Stimulated activated CD4-positive, alpha-beta T cell treated with anti-CD3 and anti-CD28 coated beads, Interleukin-15, amount 100 ng/mL, for 24 hours (primary cell): ENCODE measurements at places on chromosomes 7 and 10.

DNA sequence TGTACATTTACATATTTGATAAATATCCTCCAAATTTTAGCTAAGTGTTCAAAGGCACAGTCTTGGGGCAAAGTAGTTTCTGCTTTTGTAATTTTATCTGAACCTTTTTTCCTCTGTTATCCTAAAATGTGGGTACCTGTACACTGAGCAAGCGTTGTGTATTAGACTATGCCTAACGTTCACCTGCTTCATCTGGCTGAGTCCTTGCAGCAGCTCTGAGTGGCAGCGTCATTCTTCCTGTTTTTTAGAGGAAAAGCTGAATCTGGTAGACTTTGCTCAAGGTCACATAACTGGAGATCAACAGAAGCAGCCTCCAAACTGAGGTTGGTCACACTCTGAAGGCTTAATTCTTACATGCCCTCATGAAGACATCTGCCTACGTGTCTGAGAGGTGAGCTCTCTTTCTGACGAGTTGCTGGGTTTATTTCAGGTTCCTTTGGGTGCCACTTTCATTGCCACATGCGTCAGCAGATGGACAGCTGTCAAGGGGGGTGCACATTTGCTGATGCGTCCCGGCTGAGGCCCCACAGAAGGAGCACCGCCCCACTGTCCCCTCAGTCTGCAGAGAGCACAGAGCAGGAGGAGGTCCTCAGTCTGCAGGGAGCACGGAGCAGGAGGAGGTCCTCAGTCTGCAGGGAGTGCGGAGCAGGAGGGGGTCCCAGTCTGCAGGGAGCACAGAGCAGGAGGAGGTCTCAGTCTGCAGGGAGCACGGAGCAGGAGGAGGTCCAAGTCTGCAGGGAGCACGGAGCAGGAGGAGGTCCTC lies 406.5 kb upstream of the SHH start:
- no peak for DNase-seq

- no peak for DNase-seq
Observed at GRCh38 chr7:117269886-117270285, 53.0 kb downstream of the WNT2 start.

- no peak for DNase-seq
Observed at GRCh38 chr7:102004229-102004628, 186.8 kb downstream of the CUX1 start.

DNA sequence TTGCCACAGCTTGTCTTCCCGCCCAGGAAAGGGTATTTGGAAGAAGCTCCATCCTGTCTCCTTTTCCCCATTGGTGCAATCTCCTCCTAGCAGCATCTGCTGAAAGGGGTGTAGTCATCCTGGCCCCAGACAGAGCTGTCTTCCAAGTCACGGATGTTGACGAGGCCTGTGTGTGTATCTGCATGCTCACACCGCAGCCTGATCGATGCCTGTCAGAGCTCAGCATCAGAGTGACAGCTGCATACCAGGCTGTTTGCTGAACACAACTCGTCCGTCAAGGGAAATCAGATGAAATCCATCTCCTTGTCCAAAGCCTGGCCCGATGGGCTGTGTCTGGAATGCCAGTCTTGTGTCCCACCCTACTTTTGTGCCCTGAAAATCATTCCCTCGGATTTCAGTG lies 21.2 kb upstream of the LRRC4 start:
- DNase-seq = no peak

DNA sequence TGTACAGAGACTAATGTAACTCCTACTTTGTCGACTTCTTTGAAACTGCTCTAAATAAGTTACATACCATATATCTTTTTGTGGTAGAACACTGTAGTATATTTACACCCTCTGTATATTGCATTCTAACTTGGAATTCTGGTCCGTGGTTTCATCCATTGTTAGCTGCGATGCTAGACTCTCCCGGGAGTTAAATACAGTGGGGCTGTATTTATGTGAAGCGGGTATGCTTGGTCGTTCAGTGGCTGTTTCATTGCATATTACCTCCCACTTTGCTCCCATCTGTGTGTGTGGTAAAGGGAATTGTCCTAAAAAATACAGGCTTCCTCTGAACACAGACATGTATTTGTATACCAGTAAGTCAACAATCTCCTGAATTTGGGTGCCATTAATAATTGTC lies 231.1 kb downstream of the SLC25A13 start:
- no peak for DNase-seq

DNA sequence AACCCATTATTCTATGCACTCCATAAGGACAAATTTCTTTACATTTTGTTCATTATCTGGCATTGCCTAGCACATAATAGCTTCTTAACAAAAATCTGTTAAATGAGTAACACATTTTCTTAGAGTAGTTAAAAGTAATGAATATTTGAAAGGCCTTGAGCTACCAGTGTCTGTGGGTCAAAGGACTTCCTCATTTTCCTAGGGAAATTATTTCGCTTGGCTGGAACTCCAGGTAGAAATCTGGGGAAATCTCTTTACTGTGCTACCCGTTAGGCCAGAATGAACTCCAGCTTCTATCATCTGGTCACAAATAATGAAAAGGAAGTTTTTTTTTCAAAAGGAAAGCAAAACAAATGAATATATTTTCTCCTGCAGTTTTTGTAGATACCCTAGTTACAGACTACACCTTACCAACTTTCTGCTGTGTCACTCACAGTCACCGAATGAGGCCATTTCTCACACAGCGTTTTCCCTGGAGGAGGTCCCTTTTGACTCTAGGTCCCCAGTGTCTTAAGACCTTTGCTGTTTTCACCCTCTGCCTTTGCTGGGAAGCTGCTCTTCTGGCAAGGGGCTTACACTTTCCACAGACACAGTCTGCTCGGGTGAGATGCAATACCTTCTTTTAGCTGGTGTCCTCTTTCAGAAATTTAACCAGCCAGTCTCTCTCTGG lies 1.6 kb downstream of the SAMD9L start:
- DNase-seq = peak; percentile 11

GRCh38 chr10:79378383-79378646 lies 31.0 kb downstream of the PPIF start:
- no peak for DNase-seq

GRCh38 chr10:6920072-6921019 lies 340.3 kb upstream of the PRKCQ start:
- peak; percentile 90 for DNase-seq

DNA sequence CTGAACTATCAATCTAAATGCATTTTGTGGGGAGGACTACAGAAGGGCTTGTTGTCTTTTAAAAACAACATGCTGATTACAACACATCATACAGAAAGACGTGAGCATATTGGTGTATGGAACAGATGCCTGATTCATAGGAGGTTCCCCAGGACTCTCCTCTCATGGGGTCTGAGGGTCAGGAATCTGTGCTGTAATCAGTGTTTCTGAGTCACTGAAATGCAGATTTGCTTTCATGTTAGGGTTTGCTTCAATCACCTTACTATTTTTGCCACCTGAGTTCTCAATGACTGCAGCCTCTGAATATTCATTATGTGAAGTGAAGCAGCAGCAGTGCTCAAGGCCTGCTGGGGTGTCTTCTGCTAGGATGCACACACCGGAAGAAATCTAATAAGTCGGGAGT lies 550 bp upstream of the ANK3 start:
- DNase-seq = no peak

DNA sequence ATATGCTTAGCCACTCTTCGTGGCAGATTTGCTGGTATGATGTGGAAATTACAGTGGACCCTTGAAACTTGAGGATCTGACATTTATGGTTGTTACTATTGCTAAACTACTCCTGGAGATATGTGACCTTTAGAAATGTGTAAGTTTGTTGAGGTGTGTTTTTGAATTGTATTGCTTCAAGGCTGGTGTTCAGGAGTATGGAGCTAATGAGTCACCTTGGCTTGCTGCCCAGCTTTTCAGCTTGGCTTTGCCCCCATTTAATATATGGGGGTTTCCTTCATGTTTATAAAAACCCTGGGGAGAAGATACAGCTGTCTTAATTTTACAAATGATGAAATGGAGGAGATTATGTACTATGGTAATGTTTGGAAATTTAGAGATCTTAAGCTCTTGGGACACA lies 11.6 kb downstream of the HBP1 start:
- DNase-seq = peak; percentile 74

GRCh38 chr7:155297517-155298287 lies at the start of gene INSIG1:
Gene INSIG1 (plus strand): TSS chr7:155297878. CDS start chr7:155298286, 408 bp downstream.
- peak; percentile 92 for DNase-seq

GRCh38 chr7:44157116-44158080 lies 16.3 kb upstream of the MYL7 start:
- no peak for DNase-seq

- DNase-seq = no peak
Observed at GRCh38 chr7:22762866-22763265, 35.9 kb downstream of the IL6 start.

DNA sequence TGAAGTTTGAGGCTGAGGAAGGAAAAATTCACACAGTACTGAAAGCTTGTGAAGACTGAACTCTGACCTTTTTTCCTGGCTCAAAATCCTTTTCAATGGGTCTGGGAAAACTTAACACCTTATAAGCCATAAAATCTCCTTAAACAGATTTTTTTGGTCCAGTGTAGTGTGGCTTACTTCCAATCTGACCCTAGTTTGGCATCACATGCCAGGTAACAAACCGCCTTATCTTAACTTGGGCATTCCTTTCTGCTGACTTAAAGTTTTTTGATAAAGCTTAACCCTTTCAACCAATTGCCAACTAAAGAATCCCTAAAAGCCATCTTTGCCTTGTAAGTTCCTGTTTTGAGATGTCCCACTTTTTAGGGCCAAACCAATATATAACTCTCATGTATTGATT lies 13.2 kb upstream of the ITPRID1 start:
- DNase-seq = no peak

- no peak for DNase-seq
Observed at GRCh38 chr7:28626221-28626620, 213.9 kb downstream of the CREB5 start.

- DNase-seq = no peak
Observed at GRCh38 chr7:155281398-155281969, 16.2 kb upstream of the INSIG1 start.

DNA sequence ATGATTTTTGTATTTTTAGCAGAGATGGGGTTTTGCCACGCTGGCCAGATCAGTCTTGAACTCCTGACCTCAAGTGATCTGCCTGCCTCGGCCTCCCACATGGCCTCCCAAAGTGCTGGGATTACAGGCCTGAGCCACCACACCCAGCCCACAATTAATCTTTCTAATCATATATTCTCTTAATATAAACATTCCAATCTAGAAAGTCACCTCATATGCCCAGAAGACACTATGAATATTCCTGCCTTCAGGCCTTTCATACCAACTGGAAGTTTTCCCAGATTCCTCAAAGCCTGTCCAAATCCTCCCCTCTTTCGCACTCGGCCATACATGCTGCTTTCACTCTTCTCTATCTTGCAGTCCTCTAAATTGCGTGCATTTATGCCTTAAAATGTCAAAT lies 32.6 kb downstream of the PDZD8 start:
- no peak for DNase-seq

- DNase-seq = no peak
Observed at GRCh38 chr10:29166713-29167112, 122.2 kb upstream of the LYZL1 start.

DNA sequence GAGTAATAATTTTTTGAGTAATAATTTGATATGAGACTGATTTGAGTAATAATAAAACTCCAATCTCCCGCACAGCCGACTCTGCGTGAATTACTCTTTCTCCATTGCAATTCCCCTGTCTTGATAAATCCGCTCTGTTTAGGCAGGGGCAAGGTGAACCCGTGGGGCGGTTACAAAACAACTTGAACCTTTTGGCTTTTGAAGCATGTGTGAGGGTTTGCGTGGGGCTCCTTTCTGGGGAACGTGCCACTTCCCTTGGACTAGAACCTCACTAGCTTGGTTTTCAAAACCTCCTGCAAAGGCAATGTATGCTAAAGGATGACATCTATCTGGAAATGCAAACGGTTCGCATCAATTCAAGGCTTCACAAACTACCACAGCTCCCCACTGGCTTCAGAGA lies 1.5 kb downstream of the CRPPA start:
- no peak for DNase-seq

- no peak for DNase-seq
Observed at GRCh38 chr10:17007418-17007770, 122.2 kb downstream of the CUBN start.

DNA sequence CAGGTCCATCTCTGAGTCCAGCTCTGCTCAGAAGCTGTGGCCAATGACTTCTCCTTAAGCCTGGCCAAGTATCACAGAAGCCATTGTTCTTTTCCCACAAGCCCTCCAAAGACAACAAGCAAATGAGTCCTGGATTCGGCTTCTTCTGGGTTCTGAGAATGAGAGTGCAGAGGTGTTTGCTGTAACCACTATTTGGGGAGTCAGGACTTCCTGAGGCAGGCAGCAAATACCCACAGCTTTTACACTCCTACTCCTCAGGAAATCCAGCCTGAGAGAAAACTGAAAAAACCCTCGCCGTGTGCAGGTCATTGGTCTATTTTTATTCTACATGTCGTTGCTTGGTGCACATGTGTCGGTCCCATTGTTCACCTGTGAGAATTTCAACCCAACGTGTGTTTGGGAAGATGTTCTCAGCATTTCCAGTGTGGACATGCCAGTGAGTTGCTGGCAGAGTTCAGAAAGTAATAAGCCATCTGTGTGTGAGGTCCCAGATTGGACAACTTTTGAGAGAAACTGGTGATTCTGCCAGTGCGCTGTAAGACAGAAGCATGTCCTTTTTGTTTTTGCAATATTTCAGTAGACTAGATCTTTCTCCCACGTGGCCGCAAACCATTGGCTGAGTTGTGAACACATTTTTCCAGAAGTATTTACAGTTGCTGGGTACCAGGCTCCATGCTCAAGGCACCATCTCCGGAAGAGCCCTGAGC lies 121.6 kb upstream of the LYZL2 start:
- DNase-seq = no peak

- no peak for DNase-seq
Observed at GRCh38 chr10:110679486-110680272, 35.5 kb downstream of the RBM20 start.

DNA sequence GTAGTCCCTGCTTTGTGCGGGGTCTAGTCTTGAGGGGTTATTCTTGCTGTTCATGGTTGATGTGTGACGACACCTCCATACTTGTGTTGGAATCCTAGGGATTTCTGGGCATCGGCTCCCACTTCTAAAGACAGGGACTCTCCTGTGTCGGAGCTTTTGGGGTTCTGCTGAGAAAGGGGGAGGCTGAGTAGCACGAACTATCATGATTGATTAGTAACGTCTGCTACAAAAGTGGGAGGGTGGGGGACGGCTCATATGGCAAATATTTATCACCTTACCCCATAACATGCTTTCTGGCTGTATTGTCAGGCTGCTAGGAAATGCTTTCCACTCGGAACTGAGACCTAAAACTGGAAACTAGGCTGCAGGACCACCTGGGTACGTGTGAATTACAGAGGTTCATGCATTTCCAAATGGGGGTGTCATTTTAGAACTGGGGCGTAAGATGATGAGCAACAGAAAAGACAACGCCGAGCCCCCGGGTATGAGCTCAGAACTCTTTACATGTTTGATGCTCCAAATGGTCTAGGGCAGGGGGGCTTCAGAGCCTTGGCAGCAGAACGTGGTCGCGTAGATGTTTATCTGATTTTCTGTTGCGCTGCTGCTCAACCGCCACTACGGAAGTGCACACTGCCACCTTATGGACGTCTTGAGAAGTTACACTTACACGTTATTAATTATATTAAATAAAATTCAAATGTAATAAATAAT lies 15.1 kb upstream of the NME8 start:
- peak; percentile 53 for DNase-seq

GRCh38 chr10:31596765-31597164 lies 277.7 kb downstream of the ZEB1 start:
- no peak for DNase-seq
